Kidney tubule cell (primary cell): ENCODE measurements at places on chromosomes 4 and X.

DNA sequence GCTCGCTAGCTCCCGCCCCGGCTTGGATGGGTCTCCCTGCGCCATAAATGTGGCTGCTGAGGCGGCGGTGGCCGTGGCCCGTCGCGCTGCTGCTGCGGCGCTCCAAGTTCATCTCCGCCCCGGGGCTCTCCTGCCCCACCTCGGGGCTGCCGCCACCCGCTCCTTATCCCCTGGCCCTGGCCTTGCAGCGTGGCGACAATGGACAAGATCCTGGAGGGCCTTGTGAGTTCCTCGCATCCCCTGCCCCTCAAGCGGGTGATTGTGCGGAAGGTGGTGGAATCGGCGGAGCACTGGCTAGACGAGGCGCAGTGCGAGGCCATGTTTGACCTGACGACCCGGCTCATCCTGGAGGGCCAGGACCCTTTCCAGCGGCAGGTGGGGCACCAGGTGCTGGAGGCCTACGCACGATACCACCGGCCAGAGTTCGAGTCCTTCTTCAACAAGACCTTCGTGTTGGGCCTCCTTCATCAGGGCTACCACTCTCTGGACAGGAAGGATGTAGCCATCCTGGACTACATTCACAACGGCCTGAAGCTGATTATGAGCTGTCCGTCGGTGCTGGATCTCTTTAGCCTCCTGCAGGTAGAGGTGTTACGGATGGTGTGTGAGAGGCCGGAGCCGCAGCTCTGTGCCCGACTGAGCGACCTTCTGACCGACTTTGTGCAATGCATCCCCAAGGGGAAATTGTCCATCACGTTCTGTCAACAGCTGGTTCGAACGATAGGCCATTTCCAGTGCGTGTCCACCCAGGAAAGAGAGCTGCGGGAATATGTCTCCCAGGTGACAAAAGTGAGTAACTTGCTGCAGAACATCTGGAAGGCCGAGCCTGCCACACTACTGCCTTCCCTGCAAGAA lies 763 bp downstream of the USP38 start:
- DNase-seq, result peak; percentile 26

DNA sequence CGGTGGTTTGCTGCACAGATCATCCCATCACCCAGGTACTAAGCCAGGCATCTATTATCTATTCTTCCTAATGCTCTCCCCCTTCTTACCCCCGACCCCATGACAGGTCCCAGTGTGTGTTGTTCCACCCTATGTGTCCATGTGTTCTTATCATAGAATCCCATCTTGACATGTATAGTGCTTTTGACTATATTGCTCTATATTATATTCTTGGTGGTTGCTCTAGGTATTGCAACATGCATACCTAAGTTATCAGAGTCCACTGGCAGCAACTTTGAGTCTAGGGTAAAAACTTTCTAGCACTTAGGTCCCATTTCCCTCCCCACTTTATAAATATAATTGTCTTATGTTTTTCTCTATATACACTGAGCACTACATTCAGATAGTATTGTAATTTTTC lies 170.3 kb downstream of the TBX22 start:
- DNase-seq, result no peak

DNA sequence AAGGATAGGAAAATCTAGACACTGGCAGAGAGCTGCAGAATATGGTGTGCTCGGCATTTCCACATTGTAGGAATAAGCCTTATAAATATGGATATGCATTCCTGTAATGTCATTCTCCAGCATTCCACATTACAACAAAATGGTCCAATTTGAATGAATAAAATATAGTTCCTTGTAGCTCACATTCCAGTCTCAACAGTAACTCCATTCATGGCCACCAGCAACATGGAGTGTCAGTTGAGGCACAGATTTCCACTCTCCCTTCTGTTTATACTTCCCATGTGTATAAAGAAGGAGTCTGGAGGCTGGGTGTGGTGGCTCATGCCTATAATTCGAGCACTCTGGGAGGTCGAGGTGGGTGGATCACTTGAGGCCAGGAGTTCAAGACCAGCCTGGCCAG lies 84.5 kb downstream of the AASDH start:
- DNase-seq, result peak; percentile 4

- no peak for DNase-seq
Measured at GRCh38 chr4:47816748-47817147, 21.1 kb downstream of the CORIN start.

DNA sequence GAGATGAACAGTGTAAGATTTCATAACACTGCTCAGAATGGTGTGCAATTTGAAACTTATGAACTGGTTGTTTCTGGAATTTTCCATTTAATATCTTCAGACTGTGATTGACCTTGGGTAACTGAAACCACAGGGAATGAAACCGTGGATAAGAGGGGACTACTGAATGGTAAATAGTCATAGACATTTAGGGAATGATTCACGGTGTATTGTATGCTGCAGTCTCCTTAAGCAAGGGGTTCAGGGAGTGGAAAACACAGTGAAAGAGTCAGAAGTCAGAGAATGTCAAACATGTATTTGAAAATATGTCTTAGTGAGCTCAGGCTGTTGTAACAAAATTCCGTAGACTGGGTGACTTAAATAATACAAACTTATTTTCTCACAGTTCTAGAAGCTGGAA lies 398.2 kb upstream of the DIPK2B start:
- no peak for DNase-seq
